ENCODE measurements at places on chromosomes 12 and 14.

DNA sequence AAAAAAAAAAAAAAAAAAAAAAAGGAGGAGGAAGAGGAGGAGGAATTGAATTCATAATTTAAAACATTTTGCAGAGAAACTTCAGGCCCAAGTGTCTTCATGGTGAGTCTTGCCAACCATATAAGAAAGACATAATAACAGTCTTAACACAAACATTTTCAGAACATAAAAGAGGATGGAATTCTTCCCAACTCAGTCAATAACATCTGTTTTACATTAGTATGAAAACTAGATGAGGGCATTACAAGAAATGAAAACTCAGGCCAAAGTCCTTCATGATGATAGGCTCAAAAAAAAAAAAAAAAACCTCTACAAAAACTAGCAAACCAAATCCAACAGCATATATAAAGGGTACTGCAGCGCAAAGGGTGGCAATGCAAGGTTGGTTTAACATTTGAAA lies 151.6 kb downstream of the FOXA1 start:
- no peak for DNase-seq

- peak; percentile 35 for DNase-seq
Observed at GRCh38 chr12:1799882-1800400, 20.4 kb upstream of the LRTM2 start.

DNA sequence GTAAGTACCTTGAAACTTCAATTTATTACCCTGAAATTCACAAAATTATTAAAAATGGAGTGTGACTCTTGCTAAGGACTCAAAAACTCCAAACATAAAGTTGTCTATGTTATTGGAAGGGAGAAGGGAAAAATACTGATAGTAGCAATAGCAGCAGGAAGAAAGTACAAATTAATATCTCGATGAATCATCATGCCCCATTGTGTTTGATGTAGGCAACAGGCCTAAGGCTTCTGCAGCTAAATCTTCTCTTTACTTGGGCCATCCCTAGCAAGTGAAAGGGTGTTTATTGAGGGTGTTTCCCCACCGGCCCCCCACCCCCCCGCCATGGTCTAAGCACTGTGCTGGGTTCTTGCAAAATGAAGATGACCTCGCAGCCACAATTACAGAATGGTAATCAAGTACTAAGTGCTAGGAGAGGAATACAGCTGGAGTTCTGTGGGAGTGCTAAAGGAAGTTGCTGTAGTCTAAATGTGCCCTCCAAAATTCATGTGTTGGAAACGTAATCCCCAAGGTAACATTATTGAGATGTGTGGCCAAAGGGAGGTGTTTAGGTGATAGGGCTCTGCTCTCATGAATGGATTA lies 76.5 kb downstream of the SNAPC1 start:
- no peak for DNase-seq

- no peak for DNase-seq
Observed at GRCh38 chr12:116592731-116593130, 33.5 kb downstream of the MAP1LC3B2 start.

DNA sequence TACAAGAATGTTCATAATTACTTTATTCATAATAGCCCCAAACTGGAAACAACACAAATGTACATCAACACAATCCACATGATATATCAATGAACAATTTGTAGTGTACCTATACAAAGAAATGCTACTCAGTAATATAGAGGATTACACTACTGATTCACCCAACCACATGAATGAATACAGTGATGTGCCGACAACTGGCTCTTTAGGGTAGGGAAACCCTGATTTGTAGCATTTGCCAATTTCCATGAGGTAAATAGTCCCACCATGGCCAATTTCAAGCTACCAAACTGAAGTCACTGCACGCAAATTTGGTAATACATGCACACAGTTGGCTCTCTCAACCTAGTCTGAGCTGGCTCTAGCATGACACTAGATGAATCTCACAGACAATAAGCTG lies 190.4 kb upstream of the KRR1 start:
- DNase-seq: no peak

DNA sequence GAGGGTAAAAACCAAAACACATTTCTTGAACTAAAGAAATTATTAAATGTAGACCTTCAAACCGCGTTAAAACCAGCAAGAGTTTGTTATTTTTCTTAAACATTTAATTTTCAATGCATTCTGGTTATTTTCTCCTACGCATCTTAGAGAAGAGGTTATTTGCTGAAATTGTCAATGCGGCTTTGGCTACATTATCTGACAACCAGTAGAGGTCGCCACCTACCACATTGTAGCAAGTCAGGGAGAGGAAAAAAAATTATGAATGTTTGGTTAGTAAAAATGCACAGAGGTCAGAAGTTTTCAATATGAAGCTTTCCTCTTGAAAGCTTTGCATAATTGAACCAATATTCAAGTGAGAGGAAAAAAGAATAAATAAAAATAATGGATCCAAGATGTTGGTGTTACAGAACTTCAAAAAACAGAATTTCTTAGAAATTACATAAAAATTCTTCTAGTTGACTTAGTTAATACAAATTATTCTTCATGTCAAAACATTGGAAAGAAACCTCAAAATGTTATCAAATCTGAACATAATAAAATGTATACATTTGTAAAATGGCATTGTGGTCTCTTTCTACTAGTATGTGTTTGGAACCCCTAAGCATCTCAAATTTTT lies 159.4 kb upstream of the TMTC2 start:
- peak; percentile 3 for DNase-seq

DNA sequence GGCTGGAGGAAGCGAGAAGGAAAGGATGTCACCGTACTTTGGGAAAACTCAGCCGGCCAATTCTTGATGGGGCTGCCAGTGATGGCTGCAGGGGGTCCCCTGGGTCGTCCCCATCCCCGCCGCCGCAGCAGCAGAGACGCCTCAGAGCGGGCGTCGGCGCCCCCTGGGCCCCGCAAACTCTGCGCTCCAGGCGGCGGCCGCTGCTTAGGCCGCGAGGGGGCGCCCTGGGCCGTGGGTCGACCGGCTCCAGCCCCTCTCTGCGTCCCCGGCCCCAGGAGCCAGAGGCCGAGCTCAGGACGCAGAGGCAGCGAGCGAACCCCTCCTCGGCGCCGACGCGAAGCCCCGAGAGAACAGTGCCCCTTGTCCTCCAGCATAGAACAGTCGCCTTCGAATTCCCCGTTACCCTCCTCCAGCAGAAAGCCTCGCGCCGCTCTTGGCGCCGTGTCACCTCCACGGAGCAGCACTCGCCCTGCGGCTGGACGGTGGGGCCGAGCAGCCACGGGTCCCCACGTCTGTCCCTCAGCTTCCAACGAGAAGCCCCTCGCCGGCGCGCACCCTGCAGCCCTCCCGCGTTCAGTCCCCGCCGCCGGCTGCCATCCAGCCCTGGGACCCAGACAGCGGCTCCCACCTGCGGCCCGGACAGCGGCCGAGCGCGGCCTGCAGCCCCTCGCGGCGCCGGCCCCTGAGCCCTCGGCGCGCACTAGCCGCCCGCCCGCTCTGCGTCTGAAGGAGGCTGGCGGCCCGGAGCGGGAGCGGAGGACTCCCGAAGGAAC lies 106.6 kb downstream of the PRICKLE1 start:
- peak; percentile 95 for DNase-seq

DNA sequence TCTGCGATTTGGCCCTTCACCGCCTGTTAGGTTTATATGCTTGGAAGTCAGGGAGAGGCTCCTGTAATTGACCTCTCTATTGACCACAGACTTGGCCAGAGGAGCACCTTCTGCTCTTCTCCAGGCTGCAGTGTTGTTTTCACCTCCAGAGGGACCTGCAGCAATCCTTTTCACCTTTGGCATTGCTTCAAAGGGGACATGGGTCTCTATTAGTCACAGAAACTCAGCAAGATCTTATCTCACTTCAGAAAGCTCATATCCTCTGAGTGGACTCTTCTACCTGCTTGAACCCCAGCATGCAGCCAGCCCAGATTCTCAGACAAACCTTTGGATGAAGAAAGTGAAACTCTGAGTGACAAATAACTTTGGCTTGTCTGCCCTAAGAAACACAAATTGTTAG lies 339.3 kb downstream of the NRXN3 start:
- no peak for DNase-seq

GRCh38 chr14:22210026-22210425 lies 379.0 kb downstream of the DAD1 start:
- no peak for DNase-seq

GRCh38 chr14:54653712-54654469 lies 87.0 kb downstream of the SAMD4A start:
- no peak for DNase-seq

DNA sequence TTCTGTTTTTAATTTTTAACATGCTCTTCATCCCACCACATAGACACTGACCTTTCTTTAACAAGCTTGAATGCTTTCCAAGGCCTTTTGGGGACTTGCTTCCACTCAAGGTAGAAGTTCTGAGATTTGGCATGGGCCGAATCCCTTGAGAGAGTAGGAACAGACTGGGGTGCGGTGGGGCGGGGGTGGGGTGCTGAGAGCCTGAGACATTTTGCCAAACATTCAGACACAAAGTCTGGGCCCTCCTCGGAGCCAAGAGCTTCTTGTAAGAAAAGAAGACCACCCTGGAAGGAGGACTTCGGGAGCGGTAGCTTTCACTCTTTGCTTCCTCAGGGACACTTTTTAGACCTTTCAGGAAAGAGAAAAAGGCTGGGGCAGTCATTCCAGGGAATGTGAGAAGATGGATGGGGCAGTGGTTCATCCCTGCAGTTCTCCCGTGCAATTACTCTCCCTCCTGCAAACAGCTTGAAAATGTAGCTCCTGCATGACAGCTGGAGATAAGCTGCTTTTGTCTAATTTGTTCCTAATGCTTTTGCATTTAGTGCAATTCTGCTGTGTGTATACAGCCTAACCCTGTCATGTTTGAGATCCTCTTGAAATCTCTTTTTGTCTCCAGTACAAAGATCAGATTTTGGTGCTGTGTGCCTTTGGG lies 16.3 kb upstream of the MYO1H start:
- DNase-seq: no peak

DNA sequence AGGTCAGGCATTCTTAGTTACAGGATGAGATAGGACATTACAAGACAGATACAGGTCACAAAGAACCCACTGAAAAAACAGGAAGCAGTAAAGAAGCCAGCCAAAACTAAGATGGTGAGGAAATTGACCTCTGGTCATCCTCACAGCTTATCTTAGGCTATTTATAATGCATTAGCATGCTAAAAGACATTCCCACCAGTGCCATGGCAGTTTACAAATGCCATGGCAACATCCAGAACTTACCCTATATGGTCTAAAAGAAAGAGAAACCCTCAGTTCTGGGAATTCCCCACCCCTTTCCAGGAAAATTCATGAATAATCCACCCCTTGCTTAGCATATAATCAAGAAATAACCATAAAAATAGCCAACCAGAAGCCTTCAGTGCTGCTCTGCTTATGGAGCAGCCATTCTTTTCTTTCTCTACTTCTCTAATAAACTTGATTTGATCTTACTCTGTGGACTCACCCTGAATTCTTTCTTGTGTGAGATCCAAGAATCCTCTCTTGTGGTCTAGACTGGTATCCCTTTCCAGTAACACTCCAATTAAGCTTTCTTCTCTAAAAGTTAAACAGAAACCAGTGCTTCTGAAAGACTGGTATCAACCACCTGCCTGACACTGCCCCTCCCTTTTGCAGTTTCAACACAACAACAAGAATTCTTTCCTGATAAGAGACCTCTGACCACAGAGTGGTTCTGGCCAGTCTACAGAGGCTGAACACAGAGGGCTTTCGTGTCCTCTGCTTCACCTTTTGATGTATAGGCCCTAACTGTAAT lies 86.9 kb downstream of the BCAT1 start:
- DNase-seq: no peak

- peak; percentile 43 for DNase-seq
Observed at GRCh38 chr12:98653866-98654493, 8.9 kb downstream of the APAF1 start.

GRCh38 chr12:4881266-4882064 lies 28.2 kb upstream of the KCNA1 start:
- no peak for DNase-seq

GRCh38 chr12:24838531-24838950 lies 110.4 kb downstream of the BCAT1 start:
- no peak for DNase-seq

DNA sequence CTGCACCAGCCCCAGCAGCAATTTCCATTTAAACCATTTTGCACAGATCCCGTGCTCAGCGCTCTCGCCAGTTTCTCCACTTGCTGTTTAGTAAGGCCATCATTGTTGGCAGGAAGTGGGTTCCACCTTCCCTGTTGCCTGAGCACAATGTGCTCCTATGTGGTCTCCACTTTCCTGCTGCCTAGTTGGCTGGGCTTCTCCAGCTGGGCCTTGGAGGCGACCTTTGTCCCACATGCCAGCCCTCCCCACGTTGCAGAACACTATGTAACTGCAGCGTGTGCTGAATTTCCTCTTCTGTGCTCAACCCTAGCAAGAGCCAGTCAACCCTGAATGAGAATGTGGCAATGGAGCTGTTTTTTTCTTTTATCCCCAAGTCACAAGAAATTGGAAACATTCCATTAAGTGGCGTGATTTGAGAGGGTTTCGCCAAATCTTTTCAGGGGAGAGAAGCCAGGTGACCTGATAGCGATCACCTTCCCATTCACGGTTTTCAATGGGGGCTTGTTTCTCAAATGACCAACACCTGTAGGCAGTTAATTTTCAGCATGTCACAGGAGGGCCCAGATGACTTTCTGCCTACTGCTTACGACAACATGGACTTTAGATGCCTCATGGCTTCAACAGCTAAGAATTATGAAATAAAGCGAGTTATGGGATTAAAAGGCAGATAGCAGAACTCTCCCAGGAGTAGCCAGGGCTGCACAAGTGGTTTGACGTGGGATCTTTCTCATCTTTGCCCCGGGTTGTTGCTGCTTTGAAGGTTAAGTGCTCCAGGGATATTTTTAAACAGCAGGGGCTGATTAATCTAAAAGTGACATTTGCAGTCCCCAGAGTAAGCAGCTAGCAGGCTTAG lies at the start of gene ACACB:
Gene ACACB, plus strand, starts transcription at position 830 of the 853 bp plus-strand sequence. CDS start 22,819 bp downstream, outside the sequence.
- no peak for DNase-seq

DNA sequence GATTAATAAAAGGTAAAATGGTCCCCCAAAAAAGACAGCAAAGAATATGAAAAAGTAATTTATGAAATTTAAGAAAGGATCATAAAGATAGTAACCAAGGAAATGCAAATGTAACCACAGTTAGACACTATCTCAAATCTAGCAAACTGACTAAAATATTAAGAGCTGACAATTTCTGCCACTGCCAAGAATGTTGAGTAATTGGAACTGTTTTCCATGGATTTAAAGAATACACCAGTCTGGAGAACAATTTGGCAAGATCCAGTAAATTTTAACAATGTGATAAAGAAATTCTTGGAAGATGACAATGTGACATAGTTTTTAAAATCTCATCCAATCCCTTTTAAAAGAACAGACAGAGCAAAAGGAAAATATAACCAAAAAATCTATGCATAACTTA lies 798.0 kb upstream of the MGAT4C start:
- DNase-seq: no peak

GRCh38 chr12:39440781-39441180 lies 2.1 kb downstream of the KIF21A start:
- DNase-seq: no peak

GRCh38 chr12:116855744-116856470 lies 25.3 kb downstream of the HRK start:
- no peak for DNase-seq

DNA sequence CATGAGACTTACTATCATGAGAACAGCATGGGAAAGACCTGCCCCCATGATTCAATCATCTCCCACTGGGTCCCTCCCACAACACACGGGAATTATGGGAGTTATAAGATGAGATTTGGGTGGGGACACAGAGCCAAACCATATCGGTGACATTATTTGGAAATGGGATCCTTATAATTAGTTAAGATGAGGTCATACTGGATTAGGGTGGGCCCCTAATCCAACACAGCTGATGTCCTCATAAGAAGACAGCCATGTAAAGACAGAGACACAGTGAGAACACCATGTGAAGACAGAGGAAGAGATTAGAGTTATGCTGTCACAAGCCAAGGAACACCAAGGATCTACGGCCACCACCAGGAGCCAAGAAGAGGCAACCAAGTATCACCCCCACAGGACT lies 161.7 kb downstream of the SPTSSA start:
- DNase-seq: no peak

Measured in H7 (cell line).